GOT3 (cell line): ENCODE measurements at places on chromosomes 5 and 9.

DNA sequence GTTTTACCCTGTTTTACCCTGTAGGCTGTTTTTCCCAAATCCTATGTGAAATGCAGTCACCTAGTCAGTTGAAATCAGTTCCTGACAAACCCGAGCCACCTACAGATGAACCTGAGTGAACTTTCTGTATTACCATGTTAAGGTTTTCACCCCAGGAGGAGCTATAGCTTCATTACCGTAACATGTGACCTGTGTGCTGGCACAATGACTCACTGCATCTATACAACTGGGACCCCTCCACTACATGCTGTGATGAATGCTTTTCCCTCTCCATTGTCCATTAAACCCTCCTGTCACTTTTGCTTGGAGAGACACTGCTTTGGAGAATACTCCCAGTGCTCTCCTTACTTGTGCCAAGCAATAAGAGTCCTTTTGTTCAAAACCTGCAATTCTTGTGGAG lies 1974.8 kb downstream of the EFNA5 start:
- no peak for DNase-seq

- DNase-seq: no peak
These were observed 61.8 kb downstream of the NDFIP1 start for GRCh38 chr5:142170254-142170953.

- DNase-seq: no peak
These were observed 350.8 kb downstream of the NFIB start for GRCh38 chr9:13963005-13963653.

- no peak for DNase-seq
These were observed 720.2 kb upstream of the TYRP1 start for GRCh38 chr9:11973011-11973410.

GRCh38 chr5:77305222-77305846 lies 94.9 kb downstream of the PDE8B start:
- DNase-seq: no peak

DNA sequence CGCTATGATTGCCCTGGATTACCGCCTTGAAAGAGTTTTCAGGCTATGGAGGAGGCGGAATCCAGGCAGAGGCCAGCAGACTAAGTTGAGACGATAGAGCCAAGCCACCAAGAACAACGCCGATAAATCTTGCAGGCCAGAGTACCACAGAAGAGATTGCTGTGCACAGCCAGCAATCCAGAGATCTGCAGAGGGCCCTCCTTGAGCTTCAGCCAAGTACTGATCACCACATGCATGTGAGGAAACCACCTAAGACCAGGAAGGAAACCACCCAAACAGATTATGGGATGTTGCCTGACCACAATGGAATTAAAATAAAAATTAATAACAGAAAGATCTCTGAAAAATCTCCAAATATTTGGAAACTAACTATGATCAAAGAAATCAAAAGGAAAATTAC lies 74.9 kb downstream of the GCNT4 start:
- DNase-seq: no peak

DNA sequence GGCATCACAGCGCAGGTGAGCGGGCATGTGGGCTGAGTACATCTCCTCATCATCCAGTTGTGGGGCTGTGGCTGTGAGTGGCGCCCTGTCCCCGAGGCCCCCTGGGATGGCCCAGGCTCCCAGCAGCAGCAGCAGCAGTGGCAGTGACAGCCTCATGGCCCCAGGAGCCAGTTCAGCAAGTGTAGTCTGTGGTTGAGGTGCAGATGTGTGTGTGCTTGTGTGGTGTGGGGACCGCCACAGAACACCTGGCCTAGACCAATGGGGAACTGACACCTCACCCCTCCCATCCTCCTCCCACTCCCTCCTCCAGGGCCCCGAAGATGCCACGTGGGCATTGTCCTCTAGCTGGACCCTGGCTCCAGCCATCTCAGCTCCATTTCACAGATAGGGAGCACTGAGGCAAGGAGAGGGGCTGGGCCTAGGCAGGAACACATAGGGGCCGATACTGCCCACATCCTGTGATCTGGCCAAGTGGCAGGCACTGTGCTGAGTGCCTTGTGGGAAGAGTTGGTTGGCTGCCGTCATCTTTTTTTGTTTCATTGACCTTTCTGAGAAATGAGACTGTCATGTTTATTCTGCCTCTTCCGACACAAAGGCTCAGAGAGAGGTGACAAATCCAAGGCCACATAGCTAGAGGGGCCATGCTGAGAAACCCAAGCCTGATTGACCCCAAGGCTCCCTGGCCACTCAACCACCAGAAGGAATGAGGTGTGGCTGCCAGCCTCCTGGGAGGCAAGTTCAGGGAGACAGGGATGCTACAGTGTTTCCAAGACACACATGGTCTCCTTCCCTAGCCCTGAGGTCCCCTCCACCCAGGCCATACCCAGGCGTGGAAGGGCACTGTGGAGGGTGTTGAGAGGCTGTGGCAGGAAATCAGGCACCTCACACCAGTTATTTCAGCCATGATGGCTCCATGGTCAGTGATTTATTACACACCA lies at the start of gene MZB1:
Gene MZB1 (minus strand): TSS at position 213 of the 938 bp plus-strand sequence. CDS start 57 bp downstream, at position 156.
- DNase-seq: no peak

- no peak for DNase-seq
These were observed 22.1 kb downstream of the HMGXB3 start for GRCh38 chr5:150022681-150023080.

DNA sequence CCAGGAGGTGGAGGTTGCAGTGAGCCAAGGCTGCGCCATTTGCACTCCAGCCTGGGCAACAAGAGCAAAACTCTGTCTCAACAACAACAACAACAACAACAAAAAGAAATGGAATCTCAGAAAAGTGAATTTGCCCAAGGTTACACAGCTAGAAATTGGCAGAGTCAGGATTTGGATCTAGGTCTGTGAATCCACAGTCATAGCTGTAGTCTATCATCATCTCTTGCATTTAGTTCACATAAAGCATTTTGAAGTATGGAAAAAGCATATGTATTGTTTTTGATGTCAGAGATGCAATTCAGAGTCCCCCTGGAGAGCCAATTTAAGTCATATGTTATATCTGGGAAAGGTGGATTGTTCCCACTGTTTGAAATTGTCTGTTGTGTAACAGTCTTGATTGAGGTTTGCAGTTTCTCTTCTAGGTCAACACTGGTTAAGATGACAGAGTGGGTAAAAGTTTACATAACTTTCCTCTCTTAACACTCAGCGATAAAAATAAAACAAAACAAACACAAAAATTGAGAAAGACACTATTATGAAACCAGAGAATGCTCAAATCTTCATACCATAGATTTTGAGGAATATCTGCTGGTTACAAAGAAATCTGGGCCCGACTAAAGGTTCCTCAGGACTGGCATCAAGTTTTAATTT lies 21.5 kb upstream of the GPR21 start:
- DNase-seq: no peak
